GM18507 (cell line): ENCODE measurements at places on chromosomes 11 and 22.

GRCh38 chr11:76658651-76659650 is 11.6 kb downstream of the LRRC32 start:
- no peak for DNase-seq

- no peak for DNase-seq
Measured at GRCh38 chr11:69821511-69822040, 2.4 kb upstream of the FGF3 start.

GRCh38 chr11:125886997-125887372 is 483 bp upstream of the HYLS1 start:
- DNase-seq: peak; percentile 22

- DNase-seq: no peak
Measured at GRCh38 chr22:39613549-39613921, 43.0 kb downstream of the CACNA1I start.

DNA sequence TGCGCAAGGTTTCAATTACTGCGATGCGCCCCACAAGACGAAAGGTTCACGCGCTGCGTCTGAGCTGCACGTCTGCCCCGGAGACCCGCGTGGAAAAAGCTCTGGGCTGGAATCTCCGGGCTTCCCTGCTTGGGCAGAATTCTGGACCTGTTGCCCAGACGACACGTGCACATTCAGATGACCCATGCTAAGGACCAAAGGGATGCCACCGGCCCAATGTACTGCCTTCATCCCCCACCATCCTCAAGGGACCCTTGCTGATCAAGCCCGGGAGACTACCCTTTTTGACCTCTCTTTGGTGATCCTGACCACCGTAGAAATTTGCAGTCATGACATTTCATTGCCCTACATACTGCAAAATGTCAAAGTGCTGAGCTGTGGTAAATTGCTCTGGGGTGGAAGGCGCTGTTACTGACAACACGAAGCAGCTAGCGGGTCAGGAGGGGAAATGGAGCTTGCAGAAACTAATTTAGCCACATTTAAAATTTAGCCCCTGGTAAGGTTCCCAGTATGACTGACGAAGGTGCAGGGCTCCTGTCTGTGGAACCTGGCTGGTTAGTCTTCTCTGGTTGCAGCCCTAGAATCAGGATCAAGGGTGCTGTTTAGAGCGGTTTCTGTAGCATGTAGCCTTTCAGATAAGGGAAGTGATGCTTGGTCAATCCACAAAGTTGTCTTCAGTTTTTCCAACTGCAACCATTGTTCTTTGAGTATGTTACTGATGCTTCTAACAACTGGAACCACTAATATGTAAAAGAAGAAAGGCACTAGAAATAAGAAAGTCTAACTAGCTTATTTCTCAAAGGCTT is 81.9 kb downstream of the PRR5L start:
- no peak for DNase-seq

GRCh38 chr11:120065876-120066275 is 72.0 kb downstream of the TRIM29 start:
- no peak for DNase-seq

- no peak for DNase-seq
Measured at GRCh38 chr11:2813141-2813908, 72.2 kb downstream of the CDKN1C start.

- no peak for DNase-seq
Measured at GRCh38 chr11:101617735-101618332, 34.0 kb upstream of the TRPC6 start.
